Kasumi-1 (cell line): ENCODE measurements at places on chromosomes 2 and 18.

DNA sequence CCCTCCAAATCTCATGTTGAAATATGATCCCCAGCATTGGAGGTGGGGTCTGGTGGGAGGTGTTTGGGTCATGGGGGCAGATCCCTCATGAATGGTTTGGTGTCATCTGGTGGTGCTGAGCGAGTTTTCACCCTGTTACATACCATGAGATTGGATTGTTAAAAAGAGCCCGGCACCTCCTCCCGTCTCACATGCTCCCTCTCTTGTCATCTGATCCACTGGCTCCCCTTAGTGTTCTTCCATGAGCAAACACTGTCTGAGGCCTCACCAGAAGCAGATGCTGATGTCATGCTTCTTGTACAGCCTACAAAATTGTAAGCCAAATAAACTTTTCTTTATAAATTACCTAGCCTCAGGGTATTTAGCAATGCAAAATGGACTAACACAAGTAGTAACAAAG lies 405.0 kb upstream of the SLC39A10 start:
- DNase-seq: no peak

DNA sequence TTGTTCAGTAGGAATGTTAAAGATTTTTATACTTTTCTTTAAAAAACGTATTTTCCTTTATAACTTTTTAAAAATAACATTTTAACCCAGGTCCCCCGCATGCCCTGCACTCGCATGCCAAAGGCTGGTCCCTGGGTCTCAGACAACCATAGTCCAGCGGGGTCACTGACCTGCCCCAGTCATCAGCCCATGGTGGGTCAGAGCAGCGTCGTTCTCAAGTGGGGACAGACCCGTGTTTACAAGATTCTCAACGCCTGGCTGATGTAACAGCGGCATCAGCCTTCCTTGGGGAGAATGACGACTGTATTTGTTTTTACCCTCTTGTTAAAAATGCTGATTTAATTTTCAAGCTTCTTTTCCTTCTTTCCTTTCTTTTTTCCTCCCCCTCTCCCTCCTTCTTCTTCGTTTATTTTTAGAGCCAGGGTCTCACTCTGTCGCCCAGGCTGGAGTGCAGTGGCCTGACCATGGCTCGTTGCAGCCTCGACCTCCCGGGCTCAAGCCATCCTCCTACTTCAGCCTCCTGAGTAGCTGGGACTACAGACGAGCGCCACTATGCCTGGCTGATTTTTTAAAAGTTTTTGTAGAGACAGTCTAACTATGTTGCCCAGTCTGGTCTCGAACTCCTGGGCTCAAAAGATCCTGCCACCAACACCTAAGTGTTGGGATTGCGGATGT lies 1.0 kb upstream of the EFHD1 start:
- no peak for DNase-seq

DNA sequence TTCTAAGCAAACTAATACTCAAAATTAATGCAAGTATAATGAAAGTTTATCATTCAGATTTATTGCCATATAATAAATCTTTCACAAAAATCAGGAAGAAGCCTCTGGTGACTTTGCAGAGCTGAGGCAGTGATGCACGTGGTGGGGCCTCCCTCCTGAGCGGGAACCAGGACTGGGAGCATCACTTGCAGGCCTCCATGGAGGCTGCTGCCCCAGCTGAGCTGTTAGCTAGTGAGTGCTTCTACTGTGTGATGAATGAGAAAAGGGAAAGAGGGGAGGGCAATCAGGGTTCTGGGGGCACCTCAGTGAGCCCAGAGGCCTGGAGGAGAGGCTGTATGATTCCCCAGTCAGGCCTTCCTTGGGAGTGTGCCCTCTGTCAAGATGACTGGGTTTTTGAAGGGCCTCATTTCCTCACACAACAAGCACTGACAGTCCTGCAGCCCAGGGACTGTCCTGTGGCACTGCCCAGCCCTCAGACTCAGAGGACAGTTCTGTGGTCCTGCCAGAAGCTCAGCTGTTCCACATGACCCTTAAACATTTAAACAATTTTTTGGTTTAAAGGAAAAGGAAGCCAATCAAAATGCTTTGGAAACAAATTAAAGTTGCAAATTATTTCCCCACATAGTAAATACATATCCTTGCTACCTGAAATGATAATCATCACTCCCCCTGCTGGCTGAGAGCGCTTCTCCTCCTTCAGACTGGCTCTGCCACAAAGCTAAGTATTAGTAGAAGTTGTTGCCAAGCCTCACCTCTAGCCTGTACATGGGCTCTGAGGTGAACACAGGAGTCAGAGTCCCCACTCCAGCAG lies 90.9 kb upstream of the SMAD7 start:
- peak; percentile 63 for DNase-seq

- peak; percentile 11 for DNase-seq
Measured at GRCh38 chr2:118097657-118098056, 9.4 kb downstream of the INSIG2 start.

DNA sequence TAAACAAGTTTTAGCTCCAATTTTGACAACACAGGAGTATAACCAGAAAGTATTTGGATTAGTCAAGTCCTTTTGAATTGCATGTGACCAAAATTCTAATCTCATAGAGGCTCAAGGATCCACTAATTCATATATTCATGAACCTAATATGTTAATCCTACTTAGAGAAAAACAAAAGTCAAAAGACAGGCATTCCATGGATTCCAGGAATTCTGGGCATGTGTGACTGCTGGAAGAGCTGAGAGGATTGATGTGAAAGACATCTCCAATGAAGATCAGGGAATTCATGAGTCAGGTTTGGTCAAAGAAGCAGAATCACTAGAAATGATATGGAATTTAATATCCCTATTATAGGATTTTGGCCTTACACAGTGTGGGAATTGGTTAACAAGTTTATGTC lies 1494.6 kb upstream of the DDX18 start:
- no peak for DNase-seq

- DNase-seq: no peak
Measured at GRCh38 chr2:30184035-30184434, 37.2 kb downstream of the YPEL5 start.

DNA sequence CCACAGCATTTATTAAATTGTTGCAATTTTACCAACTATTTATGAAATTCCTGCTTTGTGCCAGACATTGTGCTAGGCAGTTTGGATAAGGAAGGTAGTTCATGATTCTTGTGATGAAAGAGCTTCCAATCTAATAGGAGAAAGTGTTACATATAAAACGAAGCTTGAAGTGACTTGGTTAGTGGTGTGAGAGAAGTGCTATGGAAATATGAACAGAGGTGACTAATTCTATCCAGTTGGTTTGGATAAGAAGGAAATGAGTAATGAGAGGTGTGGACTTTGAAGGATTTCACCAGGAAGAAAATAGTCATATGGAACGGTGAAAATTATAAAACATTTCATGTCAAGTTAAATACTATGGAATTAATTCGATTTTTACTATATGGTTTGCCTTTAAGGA lies 48.6 kb downstream of the EML6 start:
- no peak for DNase-seq

GRCh38 chr2:234100686-234101085 lies 50.2 kb downstream of the SPP2 start:
- no peak for DNase-seq

DNA sequence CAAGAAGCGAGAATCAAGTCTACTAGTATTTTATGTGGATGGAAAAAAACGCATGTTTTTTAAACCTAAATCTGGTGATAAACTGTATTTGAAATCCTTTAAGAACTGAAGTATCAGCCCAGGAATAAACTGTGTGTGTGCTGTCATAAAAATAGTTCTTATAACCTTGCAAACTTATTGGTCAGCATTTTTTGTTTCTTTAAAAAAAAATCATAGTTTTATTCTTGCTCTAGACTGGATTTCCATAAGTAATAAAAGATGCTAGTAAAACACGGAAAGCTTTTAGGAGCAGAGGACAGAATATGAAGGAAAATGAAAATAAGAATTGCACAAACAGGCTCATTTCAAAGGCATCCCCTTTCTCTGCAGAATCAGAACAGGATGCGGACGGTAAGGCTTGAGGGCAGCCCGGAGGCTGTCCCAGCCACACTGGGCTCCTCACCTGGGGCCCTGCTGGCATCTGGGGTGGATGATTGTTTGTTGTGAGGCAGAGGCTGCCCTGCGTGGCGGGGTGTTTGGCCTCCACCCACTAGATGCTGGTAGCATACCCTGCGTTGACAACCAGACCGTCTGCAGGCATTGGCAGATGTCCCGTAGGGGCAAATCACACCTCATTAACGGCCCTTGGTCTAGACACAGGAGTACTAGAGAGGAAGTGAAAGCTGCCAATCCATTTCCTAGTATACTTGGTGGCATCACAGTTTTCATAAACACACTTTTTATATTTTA lies 52.5 kb downstream of the MBP start:
- no peak for DNase-seq

DNA sequence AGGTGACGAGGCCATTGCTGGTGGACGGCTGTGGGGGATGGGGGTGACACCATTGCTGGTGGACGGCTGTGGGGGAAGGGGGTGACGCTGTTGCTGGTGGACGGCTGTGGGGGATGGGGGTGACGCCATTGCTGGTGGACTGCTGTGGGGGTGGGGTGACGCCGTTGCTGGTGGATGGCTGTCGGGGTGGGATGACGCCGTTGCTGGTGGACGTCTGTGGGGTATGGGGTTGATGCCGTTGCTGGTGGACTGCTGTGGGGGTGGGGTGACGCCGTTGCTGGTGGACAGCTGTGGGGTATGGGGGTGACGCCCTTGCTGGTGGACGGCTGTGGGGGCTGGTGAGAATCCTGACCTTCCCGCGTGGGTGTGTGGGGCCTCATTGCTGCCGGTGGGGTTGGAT lies 47.1 kb downstream of the CTDP1 start:
- no peak for DNase-seq

DNA sequence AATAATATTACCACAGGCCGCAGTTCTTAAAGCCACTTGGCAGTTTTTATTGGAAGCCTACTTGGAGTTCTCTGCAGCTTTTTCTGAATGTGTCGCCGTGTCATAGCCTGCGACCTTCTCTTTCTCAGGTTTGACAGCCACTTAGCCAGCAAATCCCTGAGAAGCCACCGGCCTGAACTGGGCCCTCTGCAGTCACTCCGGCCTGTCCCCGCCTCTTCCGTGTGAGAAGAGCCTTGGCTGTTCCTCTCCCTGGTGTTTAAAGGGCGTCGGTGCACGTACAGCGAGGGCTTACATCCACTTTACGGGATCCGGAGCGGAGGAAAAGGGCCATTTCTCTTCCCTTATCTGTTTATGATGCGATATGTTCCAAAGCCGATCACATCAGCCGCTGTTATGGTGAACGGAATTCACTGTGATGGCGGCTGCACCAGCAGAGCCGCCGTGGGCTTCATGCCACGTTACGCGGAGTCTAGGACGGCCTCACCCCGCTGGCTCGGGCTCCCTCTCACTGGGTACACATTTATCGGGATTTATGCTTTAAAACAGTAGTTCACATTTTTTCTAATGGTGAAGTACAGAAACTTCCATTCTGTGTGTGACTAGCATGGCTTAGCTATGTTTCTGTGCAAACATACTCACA lies 66.8 kb downstream of the GBX2 start:
- DNase-seq: no peak

DNA sequence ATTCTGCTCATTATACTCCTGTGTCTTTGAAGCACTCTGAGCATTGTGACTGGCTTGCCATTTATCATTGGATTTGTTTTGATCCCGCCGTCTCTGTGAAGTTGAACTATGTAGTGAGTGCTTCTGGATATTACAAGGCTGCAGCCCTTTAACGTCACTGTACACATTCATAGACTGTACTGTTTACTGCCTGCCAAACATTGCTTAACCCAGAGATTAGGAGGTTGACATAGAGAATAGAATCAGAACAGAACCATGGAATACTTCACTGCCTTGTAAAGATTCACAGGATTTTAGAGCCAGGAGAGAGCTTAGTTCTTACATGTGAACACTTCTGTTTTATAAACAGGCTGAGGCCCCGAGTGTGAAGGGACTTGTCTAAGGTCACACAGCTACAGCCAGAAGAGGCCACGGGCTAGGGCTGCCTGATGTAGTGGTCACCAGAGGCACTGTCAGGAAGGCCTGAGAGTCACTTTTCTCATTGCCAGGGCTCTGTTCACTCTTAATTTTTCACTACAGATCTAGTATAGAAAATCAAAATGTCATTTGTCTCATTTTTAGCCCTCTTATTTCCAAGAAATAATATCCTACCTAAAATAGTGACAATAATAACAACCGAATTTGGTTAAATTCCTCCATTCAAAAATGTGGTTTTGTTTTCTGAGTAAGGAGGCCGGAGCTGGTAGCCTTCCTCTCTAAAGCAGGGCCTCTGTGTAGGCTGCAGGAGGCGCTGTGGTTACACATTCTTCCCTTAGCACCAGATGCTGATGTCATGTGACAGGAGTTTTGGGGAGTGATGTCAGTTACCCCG lies 87.9 kb downstream of the UGGT1 start:
- peak; percentile 81 for DNase-seq

GRCh38 chr18:55283309-55283708 lies 304.7 kb downstream of the TCF4 start:
- no peak for DNase-seq

- peak; percentile 53 for DNase-seq
Measured at GRCh38 chr2:36965206-36965605, 1.1 kb downstream of the STRN start.

DNA sequence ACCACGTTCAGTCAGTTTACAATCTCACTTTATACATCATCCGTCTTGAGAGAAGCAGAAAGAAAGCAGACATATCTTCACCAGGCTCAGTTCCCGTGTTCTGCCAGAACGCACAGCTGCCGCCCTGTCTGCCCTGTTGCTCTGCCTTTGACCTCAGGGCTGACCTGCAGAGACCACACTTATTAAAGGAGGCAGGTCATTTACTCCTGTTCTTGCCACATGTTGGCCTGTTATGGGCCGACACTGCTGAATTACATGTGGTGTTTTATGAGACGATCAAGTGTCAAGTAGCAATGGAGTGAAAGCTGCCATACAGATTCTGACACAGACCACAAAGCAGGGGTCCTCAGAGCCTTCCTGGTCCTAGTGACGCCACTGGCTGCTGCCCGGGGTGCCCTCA lies 232.2 kb downstream of the TTC32 start:
- DNase-seq: no peak

GRCh38 chr2:170721678-170722077 lies 6.5 kb downstream of the SP5 start:
- no peak for DNase-seq

GRCh38 chr2:112165296-112165695 lies 27.1 kb downstream of the FBLN7 start:
- no peak for DNase-seq

DNA sequence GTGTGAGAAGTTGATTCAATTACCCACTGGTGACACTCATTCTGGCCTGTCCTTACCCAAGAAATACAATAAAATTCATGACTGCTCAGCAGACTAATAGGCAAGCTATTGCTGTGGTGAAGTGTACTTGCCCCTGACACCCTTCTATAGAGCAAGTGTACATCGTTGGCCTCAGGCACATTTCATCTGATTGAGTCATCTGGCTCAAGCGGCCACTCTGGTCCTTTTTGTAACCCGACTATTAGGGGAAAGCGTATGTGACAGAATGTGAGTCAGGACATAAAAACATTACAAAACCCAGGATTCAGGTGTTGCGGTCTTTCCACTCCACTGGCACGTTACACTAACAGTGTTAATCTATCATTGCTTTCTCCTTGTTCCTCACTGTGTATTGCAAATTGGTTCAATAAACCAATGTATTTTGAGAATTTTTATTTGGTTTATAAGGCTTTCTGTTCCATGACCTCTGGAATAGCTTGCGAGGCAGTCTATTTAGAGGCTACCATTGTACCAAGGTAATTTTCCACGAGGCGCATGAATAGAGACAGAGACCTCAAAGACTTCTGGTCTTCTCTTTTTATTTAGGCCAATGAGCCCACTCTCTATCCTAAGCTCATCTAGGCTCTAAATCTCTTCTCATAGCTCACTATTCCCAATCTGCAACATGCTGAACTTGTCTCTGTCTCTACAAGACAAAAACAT lies 10.2 kb upstream of the TTC32 start:
- DNase-seq: no peak
